ENCODE measurements at places on chromosomes 7 and 10.

- no peak for DNase-seq
Measured at GRCh38 chr10:103986360-103986759, 19.4 kb downstream of the SLK start.

DNA sequence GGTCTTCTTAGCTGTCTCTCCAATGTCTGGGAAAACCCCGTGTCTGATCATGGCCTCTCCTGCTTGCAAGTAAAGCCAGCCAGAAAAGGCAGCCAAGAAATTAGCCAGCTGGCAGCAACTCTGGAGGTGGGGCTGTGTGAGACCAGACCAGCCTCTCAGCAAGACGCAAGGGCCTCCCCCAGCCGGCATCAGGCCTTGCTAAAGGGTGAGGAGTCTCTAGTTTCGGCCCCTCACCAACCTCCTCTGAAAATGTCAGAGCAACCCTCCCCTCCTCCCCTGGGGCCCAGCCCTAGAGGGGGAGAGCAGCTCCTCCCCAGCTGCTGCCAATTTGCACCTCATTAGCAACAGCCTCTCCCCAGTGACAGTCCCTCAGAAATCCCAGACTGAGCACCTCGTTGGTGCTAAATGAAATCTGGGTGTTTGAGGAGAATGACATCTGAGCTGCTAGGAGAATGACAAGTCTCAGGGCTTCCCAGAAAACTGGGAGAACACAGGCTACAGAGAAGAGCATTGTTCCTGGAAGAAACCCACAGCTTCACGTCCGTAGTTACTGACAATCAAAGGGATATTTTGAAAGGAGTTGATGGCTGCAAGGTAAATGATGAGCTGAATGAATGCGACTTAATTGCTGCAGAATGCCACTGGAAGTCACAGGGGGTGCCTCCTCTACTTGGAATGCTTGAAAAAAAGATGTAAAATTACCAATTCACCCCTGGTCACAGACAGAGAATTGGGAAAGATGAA, 25.9 kb downstream of the DGKI start:
- DNase-seq: no peak

- DNase-seq: no peak
Measured at GRCh38 chr7:105567024-105567423, 14.3 kb downstream of the EFCAB10 start.

DNA sequence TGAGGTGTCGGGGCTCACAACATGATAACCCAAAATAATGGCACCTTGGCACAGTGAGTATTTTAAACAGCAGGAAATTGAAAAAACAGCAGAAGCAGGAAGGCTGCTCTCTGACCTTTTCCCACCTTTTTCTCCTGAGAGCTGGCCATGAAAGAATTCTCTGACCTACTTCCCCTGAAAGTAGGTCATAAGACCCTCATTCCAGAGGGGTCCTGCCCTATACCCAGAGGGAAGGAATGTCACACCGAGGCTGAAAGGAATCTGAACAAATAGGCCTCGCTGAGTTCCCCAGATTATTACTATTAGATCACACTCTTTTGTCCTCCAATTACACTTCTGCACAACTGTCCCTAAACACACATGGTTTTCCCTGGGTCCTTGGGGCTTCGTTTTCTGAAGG, 18.8 kb downstream of the CPVL start:
- no peak for DNase-seq

Data from amygdala (tissue), 56 donors.